ENCODE measurements at places on chromosomes 7 and 10. TPM values are rescaled to one million over a fixed set of nuclear protein-coding genes. Genes with fewer than 3 reads are reported as not detected.

The ADAM12 gene
- total RNA-seq = 2.6 TPM

- no peaks in the 10 kb centered on the region for H3K4me1 ChIP-seq
- no peaks in the 10 kb centered on the region for H3K36me3 ChIP-seq
- no peak for DNase-seq
- no peak overlapping the region for H3K27ac ChIP-seq
- no peak overlapping the region for H3K4me3 ChIP-seq
These were observed 672.9 kb upstream of the LRRTM3 start for GRCh38 chr10:66252986-66253385.

GRCh38 chr10:31645786-31646185 is 282.8 kb downstream of the ARHGAP12 start:
- H3K27ac ChIP-seq = no peak overlapping the region
- H3K4me1 ChIP-seq = no peaks in the 10 kb centered on the region
- H3K4me3 ChIP-seq = no peak overlapping the region
- no peaks in the 10 kb centered on the region for H3K36me3 ChIP-seq

- H3K36me3 ChIP-seq = no peaks in the 10 kb centered on the region
- no peak for DNase-seq
- no peak overlapping the region for H3K4me3 ChIP-seq
- H3K27me3 ChIP-seq = no peaks in the 10 kb centered on the region
These were observed 6.5 kb downstream of the AGFG2 start for GRCh38 chr7:100545360-100546128.

DNA sequence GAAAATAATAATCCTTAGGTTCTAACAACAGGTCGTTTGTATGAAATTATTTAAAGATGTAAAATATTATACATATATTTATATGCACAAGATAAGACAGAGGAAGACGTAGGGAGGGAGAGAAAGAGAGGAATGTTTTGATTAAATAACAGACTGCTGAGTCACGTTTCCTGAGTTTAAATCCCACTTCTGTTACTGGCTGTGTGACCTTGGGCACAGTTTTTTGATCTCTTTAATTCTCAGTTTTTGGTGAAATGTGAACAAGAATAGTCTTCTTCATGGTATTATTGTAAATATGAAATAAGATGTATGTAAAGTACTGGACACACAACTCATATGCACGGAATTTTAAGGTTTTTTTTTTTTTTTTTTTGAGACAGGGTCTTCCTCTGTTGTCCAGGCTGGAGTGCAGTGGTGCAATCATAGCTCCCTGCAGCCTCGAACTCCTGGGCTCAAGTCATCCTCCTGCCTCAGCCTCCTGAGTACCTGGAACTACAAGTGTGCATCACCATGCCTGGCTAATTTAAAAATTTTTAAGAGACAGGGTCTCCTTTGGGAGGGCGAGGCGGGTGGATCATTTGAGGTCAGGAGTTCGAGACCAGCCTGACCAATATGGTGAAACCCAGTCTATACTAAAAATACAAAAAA is 42.6 kb downstream of the BAMBI start:
- no peak overlapping the region for H3K4me3 ChIP-seq
- H3K27ac ChIP-seq = no peak overlapping the region
- H3K27me3 ChIP-seq = peaks cover 61% of the 10 kb centered on the region
- H3K36me3 ChIP-seq = no peaks in the 10 kb centered on the region
- no peaks in the 10 kb centered on the region for H3K4me1 ChIP-seq

The TEX36 gene
- 0.26 TPM for total RNA-seq

- no peaks in the 10 kb centered on the region for H3K36me3 ChIP-seq
- H3K27me3 ChIP-seq = no peaks in the 10 kb centered on the region
- no peak for DNase-seq
- H3K4me1 ChIP-seq = no peaks in the 10 kb centered on the region
- H3K27ac ChIP-seq = no peak overlapping the region
- H3K4me3 ChIP-seq = no peak overlapping the region
These were observed 566.5 kb upstream of the PCDH15 start for GRCh38 chr10:55367555-55367954.

GRCh38 chr10:18418541-18419215 is 232.7 kb downstream of the NSUN6 start:
- no peaks in the 10 kb centered on the region for H3K27me3 ChIP-seq
- no peak overlapping the region for H3K27ac ChIP-seq
- DNase-seq = no peak
- no peaks in the 10 kb centered on the region for H3K36me3 ChIP-seq

DNA sequence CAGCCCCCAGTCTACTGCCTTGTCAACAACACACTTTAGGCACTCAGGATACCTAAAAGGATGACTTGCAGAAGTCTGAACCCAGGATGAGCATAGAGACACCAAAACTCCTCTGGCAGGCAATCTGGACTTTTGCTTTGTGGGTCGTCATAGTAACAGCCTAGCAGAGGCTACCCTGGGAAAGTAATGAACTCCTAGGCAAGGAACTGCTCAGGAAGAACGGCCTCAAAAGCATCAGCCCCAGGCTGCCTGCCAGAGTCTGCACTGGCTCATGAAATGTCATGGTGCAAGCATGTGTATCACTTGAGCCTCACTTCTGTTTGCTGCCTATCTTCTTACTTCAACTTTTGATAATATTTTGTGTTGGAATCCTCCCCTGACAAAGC is 715.1 kb downstream of the GRID1 start:
- H3K27me3 ChIP-seq = no peaks in the 10 kb centered on the region
- no peak overlapping the region for H3K4me3 ChIP-seq
- no peaks in the 10 kb centered on the region for H3K4me1 ChIP-seq
- no peak for DNase-seq
- no peaks in the 10 kb centered on the region for H3K36me3 ChIP-seq
- no peak overlapping the region for H3K27ac ChIP-seq

GRCh38 chr7:69277366-69277765 is 320.9 kb upstream of the AUTS2 start:
- no peak overlapping the region for H3K27ac ChIP-seq
- no peak for DNase-seq
- H3K4me1 ChIP-seq = no peaks in the 10 kb centered on the region
- H3K4me3 ChIP-seq = no peak overlapping the region
- H3K27me3 ChIP-seq = no peaks in the 10 kb centered on the region

The BHLHA15 gene
- total RNA-seq = 2.4 TPM

The CC2D2B gene
- 3.3 TPM for total RNA-seq

DNA sequence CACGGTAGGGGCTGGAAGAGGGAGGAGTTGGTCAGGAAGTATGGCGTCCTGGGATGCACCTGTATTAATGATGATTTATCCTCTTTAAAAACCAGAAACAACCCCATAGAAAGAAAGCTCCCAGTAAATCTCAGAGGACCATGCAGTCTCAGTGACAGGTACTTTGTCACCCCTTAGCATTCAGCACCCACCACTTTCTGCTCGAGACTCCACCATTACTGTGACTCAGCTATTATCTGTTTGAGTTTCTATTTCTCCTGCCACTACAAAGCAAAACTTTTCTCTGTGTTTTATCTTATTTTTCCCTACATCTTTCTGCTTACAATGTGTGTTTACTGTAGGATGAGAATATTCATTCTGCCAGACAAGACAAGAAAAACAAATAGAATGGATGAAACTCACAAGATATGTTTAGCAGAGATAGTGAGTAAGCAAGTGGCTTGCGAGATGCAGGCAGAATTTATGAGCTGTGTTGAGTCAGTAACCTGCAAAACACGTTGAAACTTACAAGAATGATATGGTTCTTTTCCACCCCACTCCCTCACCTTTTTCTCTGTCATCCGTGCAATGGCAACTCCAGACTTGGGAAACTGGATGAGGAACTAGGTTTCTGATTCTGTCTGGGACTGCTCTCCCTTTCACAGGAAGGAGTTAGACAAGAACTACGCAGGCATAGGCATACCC is 127.1 kb downstream of the AOAH start:
- no peak overlapping the region for H3K4me3 ChIP-seq
- peaks cover 7% of the 10 kb centered on the region for H3K36me3 ChIP-seq
- no peaks in the 10 kb centered on the region for H3K27me3 ChIP-seq

The CRHR2 gene
- not detected for total RNA-seq

- H3K4me1 ChIP-seq = no peaks in the 10 kb centered on the region
- DNase-seq = no peak
- no peaks in the 10 kb centered on the region for H3K36me3 ChIP-seq
- H3K4me3 ChIP-seq = no peak overlapping the region
- H3K27me3 ChIP-seq = no peaks in the 10 kb centered on the region
- no peak overlapping the region for H3K27ac ChIP-seq
These were observed 154.1 kb upstream of the ZMIZ1 start for GRCh38 chr10:78914502-78915189.

The C10orf53 gene
- total RNA-seq = not detected

DNA sequence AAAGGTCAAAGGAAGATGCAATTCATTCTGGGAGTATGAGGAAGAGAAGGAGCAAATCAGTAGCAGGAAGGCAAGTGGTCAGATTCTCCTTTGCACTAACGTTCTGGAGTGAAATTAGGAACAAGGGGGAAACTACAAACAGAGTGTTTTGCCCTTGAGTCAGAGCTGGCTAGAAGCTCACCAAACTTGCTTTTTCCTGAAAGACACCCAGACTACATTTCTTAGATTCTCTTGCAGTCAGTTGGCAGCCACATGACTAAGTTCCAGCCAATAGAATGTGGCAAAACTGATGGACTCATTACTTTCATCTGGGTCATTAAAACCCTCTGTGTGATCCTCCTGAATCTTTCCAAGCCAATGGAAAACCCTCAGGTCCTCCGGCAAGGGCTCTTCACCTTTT is 18.6 kb upstream of the DLX5 start:
- no peak for DNase-seq
- no peak overlapping the region for H3K4me3 ChIP-seq
- no peak overlapping the region for H3K27ac ChIP-seq
- no peaks in the 10 kb centered on the region for H3K4me1 ChIP-seq
- no peaks in the 10 kb centered on the region for H3K27me3 ChIP-seq

DNA sequence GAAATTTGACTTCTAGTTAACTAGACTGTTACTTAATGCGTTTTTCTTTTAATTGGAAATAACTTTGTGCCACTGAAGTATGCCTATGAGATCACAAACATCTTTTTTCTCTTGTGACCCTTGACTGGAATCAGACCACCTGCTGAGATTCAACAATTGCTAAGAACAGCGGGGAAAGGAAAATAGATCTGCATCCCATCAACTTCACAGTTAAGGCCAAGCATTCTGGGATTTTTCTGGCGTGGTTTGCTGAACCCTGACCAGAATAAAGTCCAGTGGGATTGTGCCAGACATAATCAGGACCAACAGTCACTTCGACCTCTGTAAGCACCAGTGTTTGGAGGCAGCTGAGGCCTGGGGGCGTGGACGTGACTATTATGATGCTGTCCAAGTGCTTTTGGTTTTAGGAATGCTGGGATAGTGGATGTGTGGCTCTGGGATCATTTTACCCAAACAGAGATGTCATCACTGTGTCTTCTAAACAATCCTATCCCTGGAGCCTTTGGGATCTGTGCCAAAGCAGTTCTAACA is 373.3 kb upstream of the PRKCQ start:
- H3K27ac ChIP-seq = no peak overlapping the region
- H3K4me1 ChIP-seq = peaks cover 5% of the 10 kb centered on the region
- no peaks in the 10 kb centered on the region for H3K36me3 ChIP-seq
- no peaks in the 10 kb centered on the region for H3K27me3 ChIP-seq
- no peak overlapping the region for H3K4me3 ChIP-seq

GRCh38 chr7:155997431-155998327 is 185.4 kb upstream of the SHH start:
- H3K27ac ChIP-seq = no peak overlapping the region
- peaks cover 25% of the 10 kb centered on the region for H3K27me3 ChIP-seq
- H3K36me3 ChIP-seq = no peaks in the 10 kb centered on the region
- no peaks in the 10 kb centered on the region for H3K4me1 ChIP-seq

The RELN gene
- total RNA-seq = 3.6 TPM

GRCh38 chr7:96675548-96675947 is 34.1 kb downstream of the SEM1 start:
- H3K27ac ChIP-seq = no peak overlapping the region
- no peak overlapping the region for H3K4me3 ChIP-seq
- no peak for DNase-seq
- no peaks in the 10 kb centered on the region for H3K4me1 ChIP-seq

- no peak overlapping the region for H3K27ac ChIP-seq
- H3K36me3 ChIP-seq = no peaks in the 10 kb centered on the region
- DNase-seq = peak; percentile 68
- no peaks in the 10 kb centered on the region for H3K27me3 ChIP-seq
These were observed 30.3 kb upstream of the GRB10 start for GRCh38 chr7:50812841-50813475.

DNA sequence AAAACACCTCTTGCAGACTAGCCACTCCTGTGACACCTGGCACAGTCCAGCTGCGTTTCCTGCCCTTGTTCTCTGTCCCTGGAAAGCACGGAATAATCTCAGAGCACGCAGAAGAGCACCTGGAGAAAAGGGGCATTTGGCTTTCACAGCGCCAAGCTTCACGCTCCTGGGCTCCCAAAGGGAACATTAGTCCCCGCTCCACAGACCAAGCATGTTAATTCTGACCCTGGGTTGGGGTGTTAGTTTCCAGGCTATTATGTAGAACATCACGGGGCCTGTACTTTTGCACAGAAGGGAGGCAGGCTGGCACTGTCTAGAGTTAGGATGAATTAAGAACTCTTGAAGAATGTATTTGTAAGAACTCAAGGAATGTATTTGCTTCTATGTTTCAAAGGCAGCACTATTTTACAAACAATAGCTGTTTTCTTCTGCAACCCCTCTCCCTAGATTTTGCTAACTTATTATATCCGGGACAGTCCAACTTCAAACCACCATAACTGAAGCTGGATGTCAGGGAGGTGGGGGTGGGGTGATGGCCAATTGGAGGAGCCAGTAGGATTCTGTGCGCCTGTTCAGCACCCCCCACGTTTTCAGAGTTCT is 62.2 kb upstream of the TRIM8 start:
- H3K4me3 ChIP-seq = no peak overlapping the region
- peak overlapping the region; percentile 20 for H3K27ac ChIP-seq
- H3K27me3 ChIP-seq = no peaks in the 10 kb centered on the region
- no peak for DNase-seq
- H3K4me1 ChIP-seq = peaks cover 24% of the 10 kb centered on the region

The NKX6-2 gene
- total RNA-seq = not detected

The TAS2R3 gene
- total RNA-seq = 2.7 TPM

The IDE gene
- total RNA-seq = 41.2 TPM

DNA sequence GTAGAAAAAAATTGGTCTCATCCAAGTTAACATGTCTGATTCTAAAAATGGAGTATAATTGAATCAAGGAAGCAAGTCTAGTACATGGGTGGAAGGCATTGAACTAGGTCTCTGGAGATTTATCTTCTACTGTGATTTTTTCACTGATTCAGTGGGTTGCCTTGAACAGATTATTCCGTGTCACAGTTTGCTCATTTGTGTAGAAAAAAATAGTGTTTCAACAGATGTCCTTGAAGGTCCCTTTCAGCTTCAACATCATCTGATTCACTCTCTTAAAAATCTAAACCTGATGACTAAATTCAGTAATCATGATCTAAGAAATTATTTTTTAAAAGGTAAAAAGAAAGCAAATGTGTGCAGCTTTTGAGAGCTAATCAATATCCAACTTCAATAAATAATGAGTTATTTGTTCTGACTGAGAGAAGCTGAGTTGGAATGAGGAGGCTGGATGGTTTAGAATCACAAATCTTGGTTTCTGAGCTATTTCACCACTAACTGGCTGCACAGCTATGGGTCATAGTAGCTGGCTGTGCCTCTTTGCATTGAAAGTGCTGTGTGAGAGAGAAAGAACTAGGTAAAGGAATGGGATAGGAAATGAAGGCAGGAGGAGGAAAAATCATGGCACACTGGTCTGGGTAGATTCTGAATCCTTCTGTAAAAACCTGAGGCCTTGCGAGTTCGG is 221.5 kb upstream of the MDFIC start:
- no peak for DNase-seq
- H3K27ac ChIP-seq = no peak overlapping the region
- no peak overlapping the region for H3K4me3 ChIP-seq
- H3K36me3 ChIP-seq = no peaks in the 10 kb centered on the region
- no peaks in the 10 kb centered on the region for H3K27me3 ChIP-seq
- H3K4me1 ChIP-seq = no peaks in the 10 kb centered on the region

- H3K4me3 ChIP-seq = no peak overlapping the region
- DNase-seq = no peak
- H3K4me1 ChIP-seq = no peaks in the 10 kb centered on the region
- H3K36me3 ChIP-seq = no peaks in the 10 kb centered on the region
- H3K27ac ChIP-seq = no peak overlapping the region
These were observed 223.2 kb downstream of the SH2D4B start for GRCh38 chr10:80760914-80761371.
